ENCODE measurements at places on chromosomes 13 and 19. TPM values are rescaled to one million over a fixed set of nuclear protein-coding genes. Genes with fewer than 3 reads are reported as not detected.

Gene TEX29
- not detected for total RNA-seq

Gene CD33
- 1.3 TPM for total RNA-seq

Gene ZNF284
- total RNA-seq = 0.21 TPM

Gene PDE4C
- not detected for total RNA-seq

Gene ZNF8
- total RNA-seq = 6.0 TPM

Gene SIGLEC11
- 12.7 TPM for total RNA-seq

Gene CGB1
- total RNA-seq = not detected

Gene KLK6
- total RNA-seq = not detected

Gene CAPN12
- total RNA-seq = not detected

Gene TMC4
- total RNA-seq = 7.1 TPM

Gene ZNF808
- 9.0 TPM for total RNA-seq

Gene CYP4F2
- 83.0 TPM for total RNA-seq

Gene ZNF91
- 28.5 TPM for total RNA-seq

Gene RFPL4AL1
- total RNA-seq = not detected

Gene RYR1
- total RNA-seq = 1.5 TPM

Gene SMIM24
- total RNA-seq = not detected

All from ascending aorta (tissue), 2 donors.